GM12865 (cell line): ENCODE measurements at places on chromosomes 16 and 17.
A peak's percentile ranks its signal among the peaks of the same experiment; 100 is the strongest.

DNA sequence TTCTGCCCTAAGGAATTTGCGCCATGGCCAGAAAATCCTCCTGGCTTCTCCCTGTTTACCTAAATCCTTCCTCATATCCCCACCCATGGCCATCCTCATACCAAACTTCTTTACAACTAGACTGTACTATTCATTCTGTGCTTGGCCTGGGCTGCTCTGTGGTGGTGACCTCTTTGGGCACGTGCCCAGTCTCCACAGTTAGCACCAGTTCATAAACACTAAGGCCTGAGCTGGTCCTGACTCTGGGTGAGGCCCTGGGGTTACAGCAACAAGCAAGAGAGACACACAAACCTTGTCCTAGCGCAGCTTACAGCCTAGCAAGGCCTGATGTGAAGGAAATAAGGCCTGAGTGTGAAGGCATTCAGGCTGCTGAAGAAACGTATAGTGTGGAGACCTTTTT is 3.1 kb upstream of the ATXN7L3 start:
- DNase-seq, result no peak

- no peak for DNase-seq
These were observed 31.5 kb upstream of the FBXW10B start for GRCh38 chr17:15650741-15651582.

- no peak for DNase-seq
These were observed 13.3 kb downstream of the WFIKKN2 start for GRCh38 chr17:50848711-50849110.

- no peak for DNase-seq
These were observed 69.0 kb downstream of the CHD9 start for GRCh38 chr16:53123747-53124146.

DNA sequence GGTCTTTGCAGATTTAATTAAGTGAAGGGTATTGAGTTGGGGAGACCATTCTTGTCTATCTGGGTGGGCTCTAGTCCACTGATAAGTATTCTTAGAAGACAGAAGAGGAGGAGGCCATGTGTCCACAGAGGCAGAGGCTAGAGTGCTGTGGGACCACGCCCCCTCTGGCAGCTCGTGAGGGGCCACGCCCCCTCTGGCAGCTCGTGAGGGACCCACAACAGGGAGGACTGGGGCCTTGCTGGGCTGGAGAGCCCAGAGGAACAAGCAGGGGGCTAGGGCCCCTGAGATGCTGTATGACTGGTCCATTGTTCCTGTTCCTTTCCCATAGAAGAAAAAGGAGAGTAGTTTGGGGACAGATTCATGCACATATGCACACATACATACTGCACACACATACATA is 106.8 kb downstream of the METRNL start:
- no peak for DNase-seq

DNA sequence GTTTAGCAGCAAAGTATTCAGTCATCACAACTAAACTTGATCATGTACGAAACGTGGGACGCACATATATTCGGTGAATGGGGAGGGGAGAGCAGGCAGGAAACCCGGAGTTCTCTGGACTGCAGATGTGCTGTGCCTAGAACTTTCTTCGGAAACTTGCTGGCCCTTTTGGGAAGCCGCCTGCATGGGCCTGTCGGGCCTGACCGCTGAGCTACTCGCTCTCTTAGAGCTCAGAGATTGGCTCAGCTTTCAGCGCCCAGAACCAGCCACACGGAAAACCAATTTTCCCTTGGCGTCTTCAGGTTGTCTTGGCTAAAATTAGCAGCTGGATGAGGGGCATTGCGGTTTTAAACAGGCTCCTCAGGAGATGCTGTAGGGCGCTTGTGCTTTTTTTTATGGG is 38.1 kb downstream of the ZDHHC7 start:
- no peak for DNase-seq

- no peak for DNase-seq
These were observed 1.0 kb downstream of the NHERF1 start for GRCh38 chr17:74749279-74750038.

- DNase-seq, result peak; percentile 82
These were observed 129.9 kb downstream of the MGAT5B start for GRCh38 chr17:76997981-76998531.

GRCh38 chr17:17411692-17412091 is 65.1 kb upstream of the MED9 start:
- no peak for DNase-seq

DNA sequence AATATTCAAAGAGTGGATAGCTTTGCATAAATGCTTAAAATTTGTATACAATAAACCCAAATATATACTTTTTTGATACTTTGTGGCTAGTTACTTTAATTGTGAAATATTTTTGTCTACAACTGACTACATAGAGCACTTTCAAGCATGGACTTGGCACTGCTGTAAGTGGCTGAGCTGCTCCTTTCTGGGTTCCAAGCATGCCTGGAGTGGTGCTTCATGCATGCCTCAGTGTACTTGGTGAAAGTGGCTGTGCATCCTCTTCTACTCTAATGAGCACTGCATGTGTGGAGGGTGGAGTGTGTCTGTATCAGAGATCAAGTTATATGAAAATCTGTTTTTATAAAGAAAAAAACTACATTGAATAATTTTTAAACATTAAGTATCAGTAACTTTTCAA is 94.1 kb downstream of the OMG start:
- DNase-seq, result no peak

GRCh38 chr16:70267516-70267915 is 15.8 kb upstream of the EXOSC6 start:
- DNase-seq, result peak; percentile 46

- DNase-seq, result no peak
These were observed 13.8 kb downstream of the SLC16A3 start for GRCh38 chr17:82242698-82242976.

DNA sequence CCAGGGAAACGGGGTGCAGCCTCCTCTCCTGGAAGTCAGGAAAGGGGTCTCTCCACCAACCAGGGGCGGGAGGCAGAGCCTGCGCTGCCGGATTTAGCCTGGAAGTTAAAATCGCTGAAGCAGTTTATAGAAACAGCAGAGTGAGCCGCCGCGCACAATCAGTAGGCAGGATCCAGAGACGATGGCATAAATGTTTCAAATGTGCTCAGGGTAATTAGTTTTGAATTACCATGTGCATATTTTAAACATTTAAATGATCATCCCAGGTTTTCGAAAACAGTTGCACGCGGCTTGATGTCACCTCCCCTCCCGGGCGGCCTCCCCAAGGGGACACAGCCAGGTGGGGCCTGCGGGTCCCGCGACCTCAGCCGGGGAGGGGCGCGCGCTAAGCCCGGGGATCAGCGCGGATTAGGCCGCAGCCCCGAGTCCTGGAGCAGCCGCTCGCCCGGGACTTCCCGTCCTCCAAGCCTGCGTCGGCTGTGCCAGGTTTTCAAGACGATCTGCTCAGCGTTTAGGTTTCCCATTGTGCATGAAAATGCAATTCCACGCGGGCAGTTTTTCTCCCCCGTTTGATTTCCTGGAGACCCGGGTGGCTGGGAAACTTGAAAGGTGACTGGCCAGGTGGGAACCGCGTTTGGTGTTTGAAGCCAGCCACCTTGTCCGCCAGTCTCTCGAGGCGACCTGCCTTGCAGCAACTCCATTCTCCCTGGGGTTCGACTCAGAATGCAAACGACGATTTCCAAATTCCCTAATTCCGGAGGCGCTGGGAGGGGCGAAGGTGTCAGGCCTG is 78.3 kb downstream of the RPA1 start:
- peak; percentile 29 for DNase-seq

- DNase-seq, result peak; percentile 88
These were observed 9.0 kb downstream of the SLC5A10 start for GRCh38 chr17:18960803-18961511.

DNA sequence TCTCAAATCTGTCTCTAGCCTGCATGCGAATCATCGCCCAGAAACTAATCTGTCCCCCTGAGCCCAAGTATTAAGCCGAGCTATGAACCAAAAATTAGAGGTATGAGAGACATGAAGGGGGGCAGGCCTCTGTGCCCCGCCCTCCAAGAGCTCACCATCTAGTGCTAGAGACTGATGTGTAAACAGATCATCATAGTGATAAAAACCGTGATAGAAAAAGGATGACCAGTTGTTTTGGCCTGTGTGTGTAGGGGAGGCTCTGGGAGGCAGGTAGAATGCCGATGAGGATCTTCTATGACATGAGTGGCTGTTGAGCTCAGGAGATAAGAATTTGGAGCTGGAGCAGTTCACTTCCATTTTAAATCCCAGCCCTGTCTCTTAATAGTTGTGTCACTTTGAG is 89.1 kb upstream of the TBX2 start:
- DNase-seq, result no peak

- DNase-seq, result no peak
These were observed 257.3 kb downstream of the CA10 start for GRCh38 chr17:51901242-51901641.

GRCh38 chr16:81530296-81530721 is 85.7 kb downstream of the CMIP start:
- DNase-seq, result no peak

- DNase-seq, result no peak
These were observed 20.4 kb upstream of the CPNE2 start for GRCh38 chr16:57071831-57072582.

DNA sequence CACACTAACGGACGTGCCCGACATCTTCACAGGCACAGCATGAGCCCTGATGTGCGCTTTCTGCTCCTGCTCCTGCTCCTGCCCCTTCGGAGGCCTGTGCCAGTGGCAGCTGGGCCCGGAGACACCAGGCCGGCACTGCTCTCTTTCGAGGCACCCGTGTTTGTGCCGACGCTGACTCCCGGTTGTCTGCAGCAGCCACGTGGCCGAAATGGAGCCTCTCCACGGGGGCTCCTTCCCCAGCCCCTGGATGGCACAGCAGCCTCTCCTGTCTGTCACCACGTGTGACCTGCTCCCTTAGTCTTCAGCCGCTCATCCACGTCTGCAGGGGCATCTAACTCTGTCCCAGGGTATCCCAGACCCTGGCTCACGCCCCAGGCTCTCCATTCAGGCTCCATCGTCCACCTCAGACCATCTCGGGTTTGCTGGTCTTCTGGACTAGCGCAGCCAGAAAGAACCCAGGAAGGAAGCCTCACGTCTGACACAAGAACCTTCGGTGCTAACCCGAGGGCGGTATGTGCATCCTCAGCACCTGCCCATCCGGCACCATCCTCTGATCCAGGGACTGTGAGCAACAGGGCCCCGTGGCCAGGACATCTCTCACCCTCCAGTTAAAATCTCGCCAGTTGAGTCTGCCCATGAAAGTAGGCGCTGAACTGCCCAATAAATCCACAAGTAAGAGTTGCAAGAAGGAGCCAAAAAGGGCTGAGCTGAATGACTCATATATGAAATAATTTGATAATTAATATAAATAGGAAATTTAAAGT is 4.2 kb upstream of the RPH3AL start:
- no peak for DNase-seq

GRCh38 chr16:26976873-26977272 is 89.9 kb upstream of the C16orf82 start:
- DNase-seq, result no peak

GRCh38 chr17:47120521-47121095 is 68.5 kb downstream of the CDC27 start:
- DNase-seq, result no peak

- peak; percentile 72 for DNase-seq
These were observed 1.7 kb upstream of the ZNF423 start for GRCh38 chr16:49857423-49858181.

GRCh38 chr16:48408688-48409087 is 23.5 kb upstream of the SIAH1 start:
- no peak for DNase-seq

GRCh38 chr17:17362540-17362930 is 59.4 kb downstream of the NT5M start:
- DNase-seq, result no peak

DNA sequence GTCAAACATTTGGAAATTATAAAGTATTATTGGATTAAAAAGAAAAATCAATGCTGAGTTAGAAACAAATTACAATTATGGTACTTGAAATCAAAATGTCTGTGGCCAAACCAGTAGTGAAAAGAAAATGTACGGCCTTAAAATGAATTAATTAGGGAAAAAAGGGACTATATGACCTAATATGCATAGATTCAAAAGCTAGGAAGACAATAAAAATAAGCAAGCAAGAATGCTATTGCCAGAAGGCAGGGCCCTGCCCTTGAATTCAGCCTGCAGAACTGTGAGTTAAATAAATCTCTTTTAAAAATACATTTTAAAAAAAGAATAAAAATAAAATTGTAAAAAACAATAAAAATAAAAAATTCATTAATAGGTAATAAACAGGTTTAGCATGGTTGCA is 88.7 kb downstream of the TRIM37 start:
- no peak for DNase-seq

DNA sequence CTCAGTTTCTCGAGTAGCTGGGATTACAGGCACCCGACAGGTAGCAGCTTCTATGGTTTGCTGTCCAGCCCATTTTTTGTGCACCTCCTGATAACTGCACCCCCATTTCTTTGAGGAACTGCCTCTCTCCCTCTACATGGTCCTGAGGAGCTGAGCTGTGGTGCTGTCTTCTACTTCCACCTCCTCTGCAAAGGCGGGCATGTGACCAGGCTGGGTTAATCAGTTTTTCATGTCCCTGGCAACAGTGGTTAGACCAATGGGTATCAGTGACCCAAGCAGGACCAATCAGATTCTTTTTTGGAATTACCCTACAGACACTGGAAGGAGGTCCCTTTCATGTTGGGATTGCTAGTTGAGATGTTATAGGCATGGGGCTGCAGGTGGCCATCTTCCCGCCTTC is 41.3 kb downstream of the TBX21 start:
- no peak for DNase-seq

- no peak for DNase-seq
These were observed 153.1 kb upstream of the NOG start for GRCh38 chr17:56440419-56440818.

DNA sequence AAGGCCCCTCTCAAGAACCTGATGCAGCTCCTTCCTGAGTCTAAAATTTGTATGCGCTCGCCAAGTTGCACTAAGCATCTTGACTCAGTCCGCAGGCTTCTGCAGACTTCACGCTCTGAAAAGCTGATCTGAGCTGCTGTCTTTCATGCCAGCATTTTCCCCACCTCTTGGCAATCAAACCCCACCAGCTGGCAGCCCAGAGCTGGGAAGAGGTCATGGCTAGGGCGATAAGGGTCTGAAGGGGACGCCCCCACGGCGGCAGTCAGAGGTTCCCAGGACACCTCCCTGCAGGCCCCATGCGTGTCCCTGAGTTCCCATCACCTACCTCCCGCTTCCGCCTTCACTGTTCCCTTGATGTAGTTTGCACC is 5.1 kb upstream of the UNC13D start:
- no peak for DNase-seq
